MV-4-11 (cell line): ENCODE measurements at places on chromosomes 2 and 18.

DNA sequence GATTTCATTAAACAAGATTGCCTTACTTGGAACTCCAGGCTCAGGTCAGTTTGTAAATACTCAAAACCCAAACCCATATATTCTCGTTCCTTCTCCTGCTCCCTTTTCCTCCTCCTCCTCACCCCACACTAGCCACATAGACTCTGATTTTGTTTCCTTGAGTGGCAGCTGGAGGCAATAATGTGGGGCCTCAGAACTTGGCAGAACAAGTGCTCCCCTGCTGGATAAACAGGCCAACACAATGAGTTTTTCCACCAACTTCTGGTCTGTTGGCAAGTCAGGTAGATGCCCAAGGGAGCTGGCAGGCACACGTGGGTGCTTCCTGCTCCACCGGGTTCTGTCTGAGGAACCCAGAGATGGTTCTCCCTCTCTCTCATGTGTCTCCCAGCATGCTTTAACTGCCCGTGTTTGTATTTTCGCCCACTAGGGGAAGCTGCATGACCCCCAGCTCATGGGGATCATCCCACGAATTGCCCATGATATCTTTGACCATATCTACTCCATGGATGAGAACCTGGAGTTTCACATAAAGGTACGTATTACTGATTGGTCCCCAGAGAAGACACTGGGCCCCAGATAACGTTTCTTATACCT lies 61.9 kb downstream of the KIF5C start:
- DNase-seq = no peak

GRCh38 chr2:11588228-11589110 lies 54.6 kb downstream of the GREB1 start:
- DNase-seq = no peak

GRCh38 chr2:219661955-219662395 lies 34.5 kb downstream of the SLC4A3 start:
- DNase-seq = no peak

GRCh38 chr2:105750735-105751134 lies 6.0 kb downstream of the NCK2 start:
- DNase-seq = no peak

DNA sequence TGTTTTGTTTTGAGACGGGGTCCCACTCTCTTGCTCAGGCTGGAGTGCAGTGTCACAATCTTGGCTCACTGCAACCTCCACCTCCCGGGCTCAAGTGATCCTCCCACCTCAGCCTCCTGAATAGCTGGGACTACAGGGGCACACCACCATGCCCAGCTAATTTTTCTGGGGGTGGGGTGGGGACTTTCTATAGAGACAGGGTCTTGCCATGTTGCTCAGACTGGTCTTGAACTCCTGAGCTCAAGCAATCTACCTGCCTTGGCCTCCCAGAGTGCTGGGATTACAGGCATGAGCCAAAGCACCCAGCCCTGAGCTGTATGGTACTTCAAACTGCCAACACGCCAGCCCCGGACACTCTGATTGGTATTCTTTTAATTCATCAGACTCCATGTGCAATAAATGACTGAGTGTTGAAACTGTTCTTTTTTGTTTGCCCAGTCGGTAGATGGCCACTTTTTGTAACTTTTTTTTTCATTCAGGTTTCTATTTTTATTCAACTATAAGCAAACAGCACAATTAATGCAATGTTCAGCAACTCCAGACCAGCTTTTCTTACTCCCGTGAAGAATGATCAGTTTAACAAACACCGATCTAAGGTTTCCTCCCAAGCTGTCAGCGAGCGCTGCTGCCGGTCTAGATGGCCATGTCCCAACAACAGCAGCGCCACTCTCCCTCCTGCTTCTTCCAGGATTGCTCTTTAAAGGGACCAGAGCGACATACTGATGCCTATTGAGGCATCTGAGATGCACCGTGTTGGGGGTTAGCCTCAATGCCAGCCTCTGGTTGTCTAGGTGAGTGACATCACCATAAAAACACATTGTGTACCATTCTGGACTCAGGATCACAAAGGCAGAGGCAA lies 12.5 kb upstream of the TGOLN2 start:
- DNase-seq = no peak

DNA sequence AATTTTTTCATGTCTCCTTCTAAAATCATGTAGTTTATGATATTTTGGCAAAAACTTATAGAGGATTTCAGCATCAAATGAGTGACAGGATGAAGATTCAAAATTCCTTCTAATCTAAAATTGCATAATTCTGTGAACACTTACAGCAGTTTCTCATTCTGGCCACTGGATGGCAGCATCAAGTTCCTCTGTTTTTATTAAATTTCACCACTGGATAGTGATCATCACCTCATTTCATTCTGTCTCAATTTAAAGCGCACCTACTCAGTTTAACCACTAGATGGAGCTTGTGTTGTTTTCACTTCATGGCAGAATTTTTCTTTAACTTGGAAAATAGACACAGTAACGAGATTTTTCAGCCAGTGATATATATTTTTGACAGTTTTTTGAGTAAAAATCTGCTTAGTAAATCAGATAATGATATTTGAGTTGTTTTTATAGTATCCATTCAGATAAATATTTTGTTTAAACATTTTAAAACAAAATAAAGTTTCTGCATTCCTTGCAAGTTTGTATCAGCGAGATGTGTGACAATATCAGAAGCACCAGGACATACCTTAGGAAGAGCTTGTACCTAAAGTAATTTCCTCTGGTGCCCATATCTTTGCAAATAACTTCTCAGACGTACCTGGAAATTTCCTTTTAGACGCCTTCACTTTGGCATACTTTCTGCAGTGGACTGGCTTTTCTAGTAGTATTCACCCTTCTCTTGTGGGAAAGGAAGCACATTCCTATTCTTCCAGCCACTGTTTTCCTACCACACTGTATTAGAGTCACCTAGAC lies 94.7 kb upstream of the ARHGAP15 start:
- peak; percentile 88 for DNase-seq

DNA sequence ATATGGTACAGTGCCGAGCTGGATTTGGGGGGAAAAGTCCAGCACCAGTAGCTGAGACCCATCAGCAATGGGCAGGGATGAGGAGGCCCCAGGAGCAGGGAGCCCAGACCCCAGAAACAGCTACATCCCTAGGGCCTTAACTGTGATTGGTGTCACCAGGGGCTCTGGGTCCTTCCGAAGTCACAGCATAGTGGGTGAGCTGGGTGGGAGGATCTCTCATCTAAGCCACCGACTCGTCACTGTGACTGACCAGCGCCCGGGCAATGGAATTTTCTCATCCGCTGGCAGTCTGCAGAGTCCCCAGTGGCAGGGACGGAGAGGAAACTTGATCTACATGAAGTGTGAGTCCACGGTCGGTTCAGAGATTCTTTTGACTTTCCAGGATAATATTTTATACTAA lies 186.5 kb downstream of the SH3BP4 start:
- DNase-seq = no peak

DNA sequence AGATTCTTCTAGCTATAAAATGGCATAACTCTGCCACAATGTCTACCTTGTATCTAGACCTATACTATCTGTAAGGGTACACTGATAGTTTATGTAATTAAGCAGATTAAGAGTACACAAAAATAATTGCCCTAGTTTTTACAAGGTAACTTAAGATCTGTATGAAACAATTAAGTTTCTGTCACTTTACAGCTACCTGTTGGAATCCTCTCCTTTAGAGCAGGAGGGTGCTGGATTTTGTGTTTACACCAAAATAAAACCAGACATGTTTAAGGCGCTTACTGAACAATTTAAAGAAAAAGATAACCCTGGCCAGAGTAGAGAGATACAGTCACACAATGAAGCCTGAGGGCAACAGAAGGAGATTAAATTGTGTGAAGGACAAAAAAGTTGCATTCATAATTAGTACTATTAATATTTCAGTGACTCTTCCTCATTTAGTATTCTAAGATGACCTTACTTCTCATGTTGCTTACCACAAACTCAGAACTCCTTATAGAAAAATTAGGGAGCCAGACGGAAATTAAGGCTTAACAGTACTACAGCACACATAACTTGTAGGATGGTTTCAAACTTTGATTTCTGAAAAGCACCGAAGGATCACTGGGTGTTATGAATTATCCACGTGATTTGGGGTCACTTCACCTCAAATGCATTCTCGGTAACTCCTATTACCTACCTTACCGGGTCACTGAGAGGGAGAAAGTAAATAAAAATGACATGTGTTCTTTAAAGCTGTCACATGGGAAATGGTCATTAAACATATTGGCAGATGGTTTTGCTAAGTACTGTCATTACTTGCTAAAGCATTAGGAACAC lies 1.0 kb downstream of the DARS1 start:
- DNase-seq = no peak

DNA sequence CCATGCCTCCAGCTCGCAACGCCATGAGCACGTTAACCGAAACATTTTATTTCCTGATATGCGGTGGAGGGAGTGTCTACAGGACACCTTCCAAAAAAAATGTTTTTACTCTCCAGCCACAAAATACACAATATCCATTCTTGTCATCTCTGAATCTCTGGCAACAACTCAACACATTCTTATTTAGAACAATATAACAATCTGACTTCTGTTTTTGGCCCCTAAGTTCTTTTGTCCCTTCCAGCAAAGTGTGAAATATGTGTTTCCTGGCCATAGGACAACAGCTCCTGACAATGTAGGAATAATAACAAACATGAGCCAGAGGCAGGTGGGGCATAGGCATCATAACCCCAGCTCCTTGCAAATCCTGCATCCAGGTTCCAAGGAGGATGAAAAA lies 163.0 kb downstream of the DDX1 start:
- DNase-seq = no peak

GRCh38 chr2:144671695-144672455 lies 152.0 kb upstream of the ZEB2 start:
- peak; percentile 98 for DNase-seq

GRCh38 chr2:228355897-228356296 lies 174.4 kb upstream of the SPHKAP start:
- no peak for DNase-seq

- peak; percentile 83 for DNase-seq
Measured at GRCh38 chr2:112636605-112637288, 9.0 kb upstream of the SLC20A1 start.

GRCh38 chr2:27255660-27256059 lies 7.2 kb downstream of the SLC30A3 start:
- no peak for DNase-seq
